Stimulated activated CD8-positive, alpha-beta memory T cell treated with anti-CD3 and anti-CD28 coated beads, Interleukin-4, amount 100 ng/mL, for 1 hour (primary cell): ENCODE measurements at places on chromosomes 7 and 10.

DNA sequence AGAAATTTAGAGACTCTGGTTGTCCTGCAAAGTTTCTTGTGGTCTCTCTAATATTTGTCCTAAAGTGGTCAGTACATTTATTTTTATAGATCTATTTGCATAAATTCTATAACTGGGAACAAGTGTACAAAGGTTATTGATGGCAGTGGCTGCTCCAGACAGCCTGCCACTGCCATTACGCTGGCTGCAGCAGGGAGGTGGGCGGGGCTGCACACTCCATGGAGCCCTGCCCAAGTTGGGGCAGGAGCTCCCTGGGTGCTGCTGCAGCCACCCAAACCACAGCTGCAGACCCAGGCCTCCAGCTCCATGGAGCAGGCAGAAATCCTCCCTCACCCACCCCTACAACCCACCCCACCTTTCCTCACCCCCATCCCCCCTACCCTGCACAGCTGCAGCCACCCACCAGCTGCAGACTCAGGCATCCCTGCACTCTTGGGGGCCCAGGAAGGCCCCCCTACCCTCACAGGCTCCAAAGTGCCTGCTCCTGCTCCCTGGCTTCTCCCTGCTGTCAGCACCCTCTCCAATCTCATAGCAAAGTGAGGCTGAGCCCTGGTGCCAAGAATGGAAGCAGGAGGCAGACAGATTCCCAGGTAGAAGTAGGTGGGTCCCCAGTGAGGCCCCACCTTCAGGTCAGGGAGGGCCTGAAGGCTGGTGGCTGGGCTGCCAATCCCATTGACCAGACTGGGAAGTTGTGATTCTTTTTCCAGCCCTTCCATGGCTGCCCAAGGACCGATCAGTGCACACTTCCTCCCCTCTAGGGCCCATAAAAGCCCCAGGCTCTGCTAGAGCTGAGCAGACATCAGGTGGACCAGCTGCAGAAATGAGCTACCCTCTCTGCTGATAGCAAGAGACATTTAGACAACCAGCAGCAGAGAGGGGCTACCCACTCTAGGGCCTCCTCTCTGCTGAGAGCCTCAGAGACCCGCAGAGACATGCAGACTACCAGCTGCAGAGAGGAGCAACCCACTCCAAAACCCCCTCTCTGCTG lies 4.8 kb upstream of the CYP3A43 start:
- no peak for DNase-seq

GRCh38 chr10:132194726-132195125 lies 8.0 kb downstream of the DPYSL4 start:
- DNase-seq: no peak

DNA sequence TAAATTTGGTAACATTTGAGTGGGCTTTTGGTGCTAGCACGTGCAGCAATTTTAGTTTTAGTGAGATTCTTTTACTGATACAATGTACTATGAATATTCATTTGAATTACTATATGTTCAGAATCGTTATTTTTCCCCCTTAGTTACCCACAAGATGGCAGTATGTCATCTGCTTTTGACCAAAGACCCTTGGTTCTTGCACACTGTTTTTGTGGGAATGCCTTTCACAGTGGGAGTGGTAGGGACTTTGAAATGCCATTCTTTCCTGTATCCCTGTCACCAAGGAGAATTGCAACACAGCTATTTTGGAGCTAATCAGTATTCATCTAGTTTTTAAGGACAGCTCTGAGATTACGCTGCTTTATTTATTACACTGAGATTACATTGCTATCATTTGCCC lies 40.6 kb downstream of the SEC23IP start:
- no peak for DNase-seq

DNA sequence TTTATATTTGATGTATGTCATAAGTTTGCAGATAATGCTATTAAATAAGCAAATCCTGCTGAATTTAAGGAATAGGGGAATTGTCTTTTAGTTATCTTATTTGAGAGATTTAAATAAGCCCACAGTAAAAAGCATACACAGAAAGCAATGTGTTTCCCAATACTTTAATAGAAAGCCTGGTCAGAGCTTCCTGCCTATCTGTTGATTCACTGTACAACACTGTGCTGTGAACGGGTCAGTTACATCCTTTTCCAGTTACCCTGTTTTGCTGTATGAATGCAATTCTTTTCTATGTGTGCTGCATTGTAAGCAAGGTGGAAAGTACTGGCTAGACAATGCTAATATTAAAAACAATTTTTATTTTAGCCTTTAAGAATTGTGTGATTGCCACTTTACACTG lies 81.2 kb downstream of the ANKRD7 start:
- DNase-seq: no peak
